ENCODE measurements at places on chromosomes 1 and 21.
A peak's percentile ranks its signal among the peaks of the same experiment; 100 is the strongest.

DNA sequence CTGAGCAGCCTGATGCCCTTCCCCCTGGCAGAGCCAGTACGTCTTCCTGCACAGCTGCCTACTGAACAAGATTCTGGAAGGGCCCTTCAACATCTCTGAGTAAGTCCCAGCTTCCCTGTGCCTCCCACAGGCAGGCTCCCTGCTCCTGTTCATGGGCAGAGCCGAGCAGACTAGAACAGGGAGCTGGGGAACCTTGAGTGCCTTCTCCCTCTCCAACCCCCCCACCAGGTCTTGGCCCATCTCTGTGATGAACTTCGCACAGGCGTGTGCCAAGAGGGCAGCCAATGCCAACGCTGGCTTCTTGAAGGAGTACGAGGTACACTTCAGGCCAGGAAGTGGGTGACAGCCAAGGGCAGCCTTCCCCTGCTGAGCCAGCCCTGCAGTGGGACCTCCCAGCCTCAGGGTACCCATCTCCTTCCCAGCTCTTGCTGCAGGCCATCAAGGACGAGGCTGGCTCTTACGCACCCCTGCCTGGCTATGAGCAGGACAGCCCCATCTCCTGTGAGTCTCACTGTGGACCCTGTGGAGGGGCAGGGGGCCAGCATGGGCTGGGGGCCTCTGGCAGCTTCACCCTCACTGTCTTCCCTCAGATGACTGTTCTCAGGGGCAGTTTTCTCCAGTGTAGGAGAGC lies 6.4 kb upstream of the LGR6 start:
- DNase-seq: no peak

GRCh38 chr21:40754466-40754865 lies 92.5 kb downstream of the DSCAM start:
- no peak for DNase-seq

DNA sequence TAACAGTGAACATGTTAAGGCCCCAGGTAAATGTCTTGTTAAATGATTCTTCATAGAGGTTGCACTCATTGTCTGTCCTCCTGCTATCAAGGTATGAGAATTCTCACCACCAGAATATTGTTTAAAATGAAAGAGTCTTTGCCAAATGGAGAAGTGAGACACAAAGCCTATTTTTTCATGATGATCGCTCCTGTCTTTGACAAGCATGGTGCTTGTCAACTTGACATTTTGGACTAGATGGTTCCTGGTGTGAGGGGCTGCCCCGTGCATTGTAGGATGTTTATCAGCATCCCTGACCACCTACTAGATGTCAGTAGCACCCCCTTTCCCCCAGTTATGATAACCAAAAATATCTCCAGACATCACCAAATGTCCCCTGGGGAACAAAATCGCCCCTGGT lies 65.6 kb downstream of the MDM4 start:
- no peak for DNase-seq

DNA sequence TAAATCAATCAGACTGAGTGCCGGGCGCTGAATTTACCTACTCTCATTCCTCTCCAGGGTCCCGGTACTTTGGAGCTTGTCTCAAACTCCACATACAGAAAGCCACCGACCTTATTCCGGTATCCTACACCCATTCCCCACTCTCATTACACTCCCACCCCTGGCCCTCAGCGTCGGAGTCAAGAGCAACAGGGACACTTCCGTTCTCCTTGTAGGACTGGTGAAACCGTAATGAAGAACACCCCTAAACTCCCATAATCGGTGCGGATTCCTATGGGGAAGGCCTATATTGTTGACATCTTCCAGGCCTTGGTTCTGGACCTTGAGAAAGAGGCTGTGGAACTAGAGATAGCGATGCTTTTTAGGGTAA lies 798 bp downstream of the ZBED6 start:
- peak; percentile 60 for DNase-seq

DNA sequence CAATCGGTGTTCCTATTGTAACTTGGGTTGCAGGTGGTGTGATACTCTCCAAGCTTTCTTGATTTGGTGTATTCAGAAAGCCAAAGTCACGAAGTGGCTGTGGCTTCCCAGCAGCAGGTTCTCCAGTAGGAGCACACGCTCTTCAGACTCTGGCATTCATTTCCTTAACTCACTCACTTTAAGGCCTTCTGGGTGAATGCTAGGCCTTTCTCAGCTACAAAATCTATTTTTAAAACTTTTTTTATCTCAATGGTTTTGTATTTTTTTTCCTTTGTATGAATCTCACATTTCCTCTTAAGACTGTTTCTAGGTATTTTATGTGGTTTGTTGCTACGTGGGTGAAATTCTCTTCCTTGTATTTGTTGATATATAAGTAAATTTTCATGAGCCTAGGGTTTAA lies 22.9 kb upstream of the PKN2 start:
- no peak for DNase-seq
